ENCODE measurements at places on chromosomes 12 and 14.
A peak's percentile ranks its signal among the peaks of the same experiment; 100 is the strongest.

- DNase-seq = no peak
These were observed 485 bp upstream of the PSME1 start for GRCh38 chr14:24135584-24135833.

DNA sequence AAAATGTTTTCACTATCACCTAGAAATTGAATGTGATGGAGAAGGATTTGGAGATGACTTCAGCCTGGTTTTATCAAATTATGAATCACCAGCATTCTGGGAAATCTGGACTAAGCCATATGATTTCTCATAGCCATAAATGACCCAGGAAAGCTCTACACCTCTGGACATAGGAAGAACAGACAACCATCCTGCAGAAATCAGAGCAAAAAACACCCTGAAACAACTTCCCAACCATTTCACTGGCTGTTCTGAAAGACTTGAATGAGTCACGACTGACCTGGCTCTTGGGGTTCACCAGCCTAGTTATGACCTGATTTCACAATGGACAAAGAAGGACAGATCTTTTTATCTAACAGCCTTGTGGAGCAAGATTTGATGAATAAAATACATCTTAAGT is 123.8 kb downstream of the KCNH5 start:
- no peak for DNase-seq

- no peak for DNase-seq
These were observed 250.1 kb upstream of the DCN start for GRCh38 chr12:91432755-91433154.

- DNase-seq = peak; percentile 32
These were observed 11.4 kb downstream of the GPR19 start for GRCh38 chr12:12684375-12685106.

GRCh38 chr12:24933694-24934407 is 15.1 kb downstream of the BCAT1 start:
- no peak for DNase-seq

GRCh38 chr14:51869411-51870100 is 9.1 kb downstream of the GNG2 start:
- DNase-seq = no peak

GRCh38 chr12:78331753-78332152 is 501.1 kb downstream of the NAV3 start:
- DNase-seq = peak; percentile 67

GRCh38 chr12:6229224-6230218 is 29.3 kb downstream of the CD9 start:
- DNase-seq = no peak

Measured in DMS53 (cell line).